ENCODE measurements at places on chromosomes 3 and 15.

DNA sequence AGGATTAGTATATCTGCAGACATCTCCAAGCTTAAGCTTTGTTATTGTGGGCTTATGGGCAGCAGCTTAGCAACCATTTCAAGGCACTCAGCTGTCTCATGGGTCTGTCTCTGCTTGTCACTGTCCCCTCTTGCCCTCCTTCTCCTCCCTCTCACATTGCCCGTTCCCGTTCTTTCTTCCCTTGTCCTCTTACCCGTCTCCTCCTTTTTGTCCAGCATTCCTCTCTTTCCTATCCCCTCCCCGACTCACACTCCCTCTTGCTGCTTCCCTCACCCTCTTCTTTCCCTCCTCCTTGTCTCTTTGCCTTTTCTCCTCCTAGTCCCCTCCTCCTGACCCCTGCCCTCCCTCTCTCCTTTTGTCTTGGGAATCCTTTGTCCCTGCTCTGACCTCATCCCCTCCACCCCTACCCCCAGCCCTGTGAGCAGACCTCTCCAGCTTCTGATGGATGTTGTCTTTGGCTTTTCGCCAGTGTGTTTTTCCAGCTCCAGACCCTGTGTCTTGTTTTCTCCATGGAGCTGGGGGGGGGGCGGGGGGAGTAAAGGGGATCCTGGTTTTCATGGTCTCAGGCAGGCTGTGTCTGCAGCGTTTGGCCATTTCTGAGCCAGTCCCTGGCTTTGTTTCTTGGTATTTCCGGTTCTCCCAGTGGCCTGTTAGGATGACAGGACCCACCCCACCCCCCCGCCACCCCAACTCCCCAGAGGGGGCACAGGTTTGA lies 47.9 kb upstream of the TRAK1 start:
- DNase-seq = peak; percentile 60

DNA sequence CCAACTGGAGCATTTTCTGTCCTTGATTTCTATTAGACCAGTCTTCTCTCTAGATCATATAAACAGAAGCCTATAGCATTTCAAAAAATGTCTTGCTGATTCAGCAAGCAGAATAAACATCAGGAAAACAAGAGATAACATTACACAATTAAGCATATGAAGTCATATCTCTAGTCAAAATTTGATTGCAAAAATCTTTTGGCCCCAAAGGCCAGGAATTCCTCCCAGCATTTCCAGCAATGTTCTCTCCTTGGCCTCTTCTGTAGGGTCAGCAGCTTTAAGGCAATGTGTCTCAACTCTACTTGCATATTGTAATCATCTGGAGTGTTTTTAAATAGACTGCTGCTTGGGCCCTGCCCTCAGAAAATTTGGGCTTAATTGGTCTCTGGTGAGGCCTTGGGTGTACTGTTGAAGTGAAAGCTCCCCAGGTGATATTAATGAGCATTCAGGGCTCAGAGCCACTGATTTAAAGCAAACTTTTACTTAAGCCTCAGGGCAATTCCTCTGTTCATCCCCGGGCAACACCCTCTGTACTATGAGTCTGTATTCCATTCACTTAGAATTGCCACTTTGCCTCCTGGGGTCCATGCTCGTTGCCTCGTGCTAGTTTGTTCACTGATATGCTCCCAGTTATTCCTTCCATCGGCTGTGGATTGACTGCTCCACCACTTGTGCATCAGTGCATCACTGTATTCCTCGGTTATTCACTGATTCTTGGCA lies 1072.6 kb downstream of the ROBO2 start:
- no peak for DNase-seq

GRCh38 chr15:64070965-64071851 lies 22.4 kb downstream of the CIAO2A start:
- DNase-seq = peak; percentile 76

DNA sequence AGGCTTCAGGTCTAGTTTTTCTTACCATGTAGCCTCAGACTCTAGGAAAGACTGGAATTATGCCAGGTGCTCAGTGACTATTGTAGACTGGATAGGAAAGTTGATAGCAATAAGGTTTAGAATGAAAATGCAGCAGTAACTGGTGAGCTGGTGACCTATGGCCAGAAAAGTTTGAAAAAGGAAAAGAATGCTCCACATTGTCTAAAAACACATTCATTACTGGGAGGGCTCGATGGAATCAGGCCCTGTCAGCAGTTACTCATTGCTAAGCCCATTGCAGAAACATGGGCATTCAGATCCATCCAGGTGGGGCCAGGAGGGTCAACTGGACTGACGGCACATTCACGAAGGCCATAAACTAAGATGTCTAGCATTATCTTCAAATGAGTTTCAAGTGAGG lies 8.7 kb upstream of the MBNL1 start:
- no peak for DNase-seq

- peak; percentile 33 for DNase-seq
Observed at GRCh38 chr3:128623762-128624176, 26.8 kb downstream of the RPN1 start.

DNA sequence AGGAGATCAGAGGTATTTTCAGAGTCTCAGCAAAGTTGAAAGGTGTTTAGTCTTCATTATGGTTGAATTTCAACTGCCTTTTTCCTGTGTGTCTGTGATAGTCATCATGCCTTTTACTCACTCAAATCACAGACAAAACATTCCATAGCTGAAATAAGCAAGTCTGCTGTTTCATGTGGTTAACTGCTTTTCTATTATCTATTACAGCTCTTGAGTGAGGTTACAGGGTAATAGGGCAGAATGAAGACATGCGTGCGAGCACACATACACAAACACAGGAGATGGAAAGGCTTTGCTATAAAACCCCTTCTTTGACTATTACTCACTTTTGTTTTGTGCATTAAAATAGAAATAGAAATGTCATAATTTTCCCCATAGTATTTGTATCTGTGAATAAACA lies 192.6 kb upstream of the RARB start:
- no peak for DNase-seq

DNA sequence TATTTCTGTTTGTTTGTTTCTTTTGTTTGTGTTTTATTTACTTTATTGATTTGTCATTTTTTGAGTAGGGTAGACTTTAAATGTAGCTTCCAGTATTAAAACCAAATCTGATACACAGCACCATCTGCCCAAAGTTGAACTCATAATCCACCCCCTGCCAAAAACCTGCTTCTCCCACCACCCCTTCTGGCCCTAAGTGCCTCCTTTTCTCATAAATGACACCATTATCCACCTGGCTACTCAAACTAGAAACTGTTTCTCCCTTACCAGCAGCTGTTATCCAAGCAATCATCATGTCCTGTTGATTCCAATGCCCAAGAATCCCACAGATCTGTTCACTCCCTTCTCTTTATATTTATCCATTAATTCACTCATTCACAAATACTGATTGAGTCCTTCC lies 21.8 kb upstream of the PTX3 start:
- DNase-seq = no peak

DNA sequence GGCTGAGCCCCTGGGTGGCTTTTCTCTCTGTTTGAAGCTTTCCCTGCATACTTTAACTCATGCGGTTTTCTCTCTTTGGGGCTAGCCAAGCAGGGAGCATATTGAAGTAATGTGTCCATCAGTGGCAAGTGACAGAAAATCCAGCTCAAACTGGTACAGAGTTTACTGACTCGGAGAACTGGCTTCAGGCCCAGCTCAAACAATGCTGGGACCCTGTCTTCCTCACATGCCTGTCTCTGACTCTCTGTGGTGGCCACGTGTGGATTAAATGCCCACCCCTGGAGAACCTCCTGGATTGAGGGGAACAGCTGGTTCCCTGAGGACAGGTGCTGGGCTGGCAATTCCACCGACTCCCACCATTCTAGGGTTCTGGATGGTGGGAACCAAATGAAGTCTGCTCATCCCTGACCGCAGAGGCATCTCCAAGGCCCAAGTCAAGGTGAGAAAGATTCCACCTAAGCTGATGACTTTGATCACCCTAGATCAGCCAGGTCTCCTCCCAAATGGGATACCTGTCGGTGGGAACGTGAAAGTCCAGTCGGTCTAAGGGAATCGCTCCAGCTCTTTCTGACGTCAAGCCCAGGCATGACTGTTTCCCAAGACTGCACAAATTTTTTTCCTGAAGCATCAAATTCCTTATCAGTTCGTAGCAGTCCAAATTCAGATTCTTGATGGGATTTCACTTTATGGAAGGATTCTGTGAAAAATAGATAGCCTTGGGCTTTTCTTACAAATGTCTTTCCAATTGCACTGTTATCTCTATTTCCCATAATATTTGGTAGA lies 16.3 kb upstream of the HDAC11 start:
- no peak for DNase-seq

GRCh38 chr15:85955501-85956391 lies 123.9 kb upstream of the AGBL1 start:
- DNase-seq = no peak

DNA sequence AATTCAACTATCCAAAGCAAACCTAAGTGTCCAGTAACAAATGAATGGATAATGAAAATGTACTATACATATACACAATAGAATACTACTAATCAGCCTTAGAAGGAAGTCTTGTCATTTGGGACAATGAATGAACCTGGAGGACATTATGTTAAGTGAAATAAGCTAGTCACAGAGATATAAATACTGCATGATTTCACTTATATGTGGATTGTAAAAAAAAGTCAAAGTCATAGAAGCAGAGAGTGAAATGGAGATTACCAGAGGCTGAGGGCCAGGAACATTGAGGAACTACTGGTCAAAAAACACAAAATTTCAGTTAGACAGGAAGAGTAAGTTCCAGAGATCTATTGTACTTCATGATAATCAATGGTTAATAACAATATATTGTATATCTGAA lies 33.6 kb downstream of the MYO5A start:
- DNase-seq = no peak

DNA sequence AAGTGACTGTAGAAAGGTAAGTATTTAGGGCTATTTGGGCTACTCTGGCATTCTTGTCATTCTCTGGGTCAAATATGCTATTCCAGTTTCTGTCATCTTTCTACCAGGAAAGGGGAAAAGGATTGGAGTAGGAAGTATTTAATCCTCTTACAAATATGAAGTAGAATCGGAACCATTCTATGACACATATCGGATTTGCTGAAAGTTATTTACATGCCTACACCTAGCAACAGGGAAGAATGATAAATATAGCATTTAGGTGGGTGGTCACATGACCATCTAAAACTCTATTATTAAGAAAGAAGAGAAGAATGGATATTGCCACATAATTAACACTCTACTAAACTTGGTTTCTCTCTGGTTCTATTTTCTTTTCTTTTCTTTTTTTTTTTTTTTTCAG lies 1353.1 kb downstream of the ZPLD1 start:
- DNase-seq = no peak

- DNase-seq = no peak
Observed at GRCh38 chr3:88101142-88101541, 42.1 kb downstream of the ZNF654 start.

- DNase-seq = peak; percentile 65
Observed at GRCh38 chr3:15953841-15954240, 156.1 kb upstream of the ANKRD28 start.

GRCh38 chr3:79187426-79187825 lies 580.4 kb downstream of the ROBO1 start:
- no peak for DNase-seq

- DNase-seq = no peak
Observed at GRCh38 chr3:143970773-143971358, 757 bp upstream of the DIPK2A start.

DNA sequence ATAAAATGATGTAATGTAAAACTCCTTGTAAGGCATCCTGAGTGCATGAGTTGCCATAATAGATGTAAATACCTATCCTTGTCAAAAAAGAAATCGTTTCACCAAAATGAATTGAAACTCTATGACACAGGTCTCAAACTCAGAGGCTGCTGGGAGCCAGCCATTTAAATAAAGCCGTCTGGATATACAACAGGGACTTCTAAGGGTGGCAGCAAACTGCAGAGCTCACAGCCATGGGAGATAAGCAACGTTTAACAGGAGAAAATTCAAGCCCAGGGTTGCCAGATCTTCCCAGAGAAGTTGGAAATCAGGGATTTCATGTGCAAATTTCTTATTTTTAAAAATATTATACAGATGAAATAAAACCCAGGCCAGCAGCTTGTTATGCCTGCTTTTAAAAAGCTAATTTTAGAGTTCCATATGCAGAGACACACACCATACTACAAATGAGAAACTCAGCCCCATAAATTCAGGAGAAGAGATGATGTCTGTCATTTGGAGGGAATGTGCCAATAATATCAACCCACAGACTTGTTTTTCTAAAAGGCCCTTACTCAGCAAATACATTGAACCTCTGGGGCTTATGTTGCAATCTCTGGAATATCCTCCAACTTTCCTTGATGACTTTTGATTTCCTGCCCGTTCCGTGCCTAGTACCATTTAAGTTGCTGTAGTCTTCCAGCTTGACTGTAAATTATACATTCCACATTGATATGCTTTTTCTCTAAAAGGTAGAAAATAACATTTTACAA lies 75.6 kb downstream of the AQP9 start:
- DNase-seq = peak; percentile 83

- no peak for DNase-seq
Observed at GRCh38 chr15:100842756-100843730, 36.6 kb upstream of the ALDH1A3 start.

GRCh38 chr3:41041899-41042298 lies 157.4 kb upstream of the CTNNB1 start:
- DNase-seq = no peak

GRCh38 chr15:66094331-66094730 lies 159.2 kb downstream of the MEGF11 start:
- no peak for DNase-seq

GRCh38 chr3:122873741-122874515 lies 79.1 kb downstream of the SLC49A4 start:
- no peak for DNase-seq

DNA sequence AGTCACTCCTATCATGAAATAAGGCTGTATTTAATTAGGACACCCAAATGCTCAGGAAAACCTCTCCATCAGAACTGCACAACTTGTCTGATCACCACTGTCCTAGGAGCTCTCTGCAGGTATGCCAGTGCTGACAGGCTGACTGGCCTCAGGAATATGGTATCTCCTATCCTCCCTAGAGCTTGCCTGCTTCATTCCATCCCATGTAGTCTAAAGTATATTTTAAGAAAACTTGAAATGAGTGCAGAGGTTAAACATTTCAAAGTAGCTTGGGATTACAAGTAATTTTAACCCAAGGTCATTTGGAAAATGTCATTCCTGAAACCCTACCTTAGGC lies 23.7 kb downstream of the FILIP1L start:
- DNase-seq = no peak

DNA sequence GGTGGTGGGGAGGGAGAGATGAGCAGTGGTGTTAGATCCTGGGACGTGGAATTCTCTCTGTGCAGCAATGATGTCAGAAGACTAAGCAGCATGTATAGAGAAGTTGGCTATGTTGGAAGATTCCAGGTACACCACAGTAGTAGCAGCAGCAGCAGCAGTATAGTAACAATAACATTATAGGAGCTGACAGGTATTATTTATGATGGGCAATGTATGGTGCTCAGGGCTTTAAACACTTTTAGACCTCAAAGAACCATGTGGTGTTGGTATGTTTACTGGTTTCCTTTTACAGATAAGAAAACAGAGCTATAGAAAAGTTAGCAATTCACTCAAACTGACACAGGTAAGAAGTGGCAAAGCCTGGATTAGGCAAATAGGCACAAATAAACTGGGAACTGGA lies 103.9 kb downstream of the CCNL1 start:
- DNase-seq = no peak

All from MCF 10A (cell line).